ENCODE measurements at places on chromosomes 1 and 21. TPM values are rescaled to one million over a fixed set of nuclear protein-coding genes. Genes with fewer than 3 reads are reported as not detected.

Gene PRKCZ
- total RNA-seq = 9.6 TPM

Gene PALMD
- total RNA-seq = 0.37 TPM

Gene LCA5L
- total RNA-seq = 1.9 TPM

Gene RGSL1
- not detected for total RNA-seq

Gene MNDA
- not detected for total RNA-seq

Gene GRIK3
- not detected for total RNA-seq

Gene EFNA3
- total RNA-seq = 9.8 TPM

Gene AK4
- 25.3 TPM for total RNA-seq

Gene S100A11
- total RNA-seq = 1,940 TPM

Gene PYHIN1
- total RNA-seq = not detected

Gene SMCP
- not detected for total RNA-seq

Gene C1orf94
- not detected for total RNA-seq

Gene UBE2U
- not detected for total RNA-seq

Gene AGT
- 0.13 TPM for total RNA-seq

Gene TP53BP2
- total RNA-seq = 26.4 TPM

Gene CA6
- total RNA-seq = not detected

Gene GPX7
- total RNA-seq = not detected

Gene TMED5
- 29.0 TPM for total RNA-seq

Gene CSF3R
- not detected for total RNA-seq

Gene PEAR1
- 7.2 TPM for total RNA-seq

Gene RHEX
- total RNA-seq = not detected

All from A549 treated with Mapracorat at 1 μM for 4 hours (cell line).